Stimulated activated CD4-positive, alpha-beta T cell treated with anti-CD3 and anti-CD28 coated beads, Interleukin-1b, Interleukin-23, amount 100 ng/mL, for 1 hour (primary cell): ENCODE measurements at places on chromosomes 13 and 19.

GRCh38 chr13:112617754-112618375 lies 29.9 kb upstream of the TUBGCP3 start:
- DNase-seq: no peak

DNA sequence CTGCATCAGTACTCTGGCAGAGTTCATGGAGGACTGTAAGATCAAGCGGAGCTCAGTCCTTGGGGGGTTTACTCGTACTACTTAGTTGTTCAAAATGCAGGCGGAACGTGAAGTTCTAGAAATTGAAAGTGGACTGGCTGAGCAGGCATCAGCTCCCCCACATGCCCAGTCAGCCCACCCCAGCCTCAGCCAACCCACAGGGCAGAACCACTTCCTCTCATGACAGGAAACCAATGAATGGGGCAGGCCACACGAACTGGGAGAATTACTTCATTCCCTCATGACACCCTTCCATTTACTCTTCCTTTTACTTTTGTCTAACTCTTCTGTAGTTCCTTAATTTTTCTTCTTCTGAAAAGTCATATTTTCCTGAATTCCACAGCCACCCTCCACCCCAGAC lies 71.9 kb downstream of the FLT1 start:
- DNase-seq: no peak

GRCh38 chr13:44576351-44577235 lies 463 bp upstream of the TSC22D1 start:
- DNase-seq: peak; percentile 24

GRCh38 chr13:44092078-44092970 lies 212.6 kb downstream of the LACC1 start:
- DNase-seq: no peak

DNA sequence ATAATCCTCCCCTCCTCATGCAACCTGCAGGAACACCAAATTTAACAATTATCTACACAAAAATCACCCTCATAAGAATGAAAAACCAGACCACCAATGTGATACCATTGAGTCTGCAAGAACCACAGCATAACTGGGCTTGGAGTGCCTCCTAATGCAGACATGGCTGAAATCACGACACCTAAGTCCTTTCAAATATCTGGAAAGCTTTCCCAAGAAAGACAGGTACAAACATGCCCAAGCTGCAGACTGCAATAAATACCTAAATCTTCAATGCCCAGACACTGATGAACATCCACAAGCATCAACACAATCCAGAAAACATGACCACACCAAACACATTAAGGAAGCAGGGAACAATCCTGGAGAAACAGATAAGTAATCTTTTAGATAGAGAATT lies 417.1 kb downstream of the LMO7 start:
- no peak for DNase-seq

- DNase-seq: no peak
Measured at GRCh38 chr19:29510701-29511265, 15.0 kb upstream of the VSTM2B start.

DNA sequence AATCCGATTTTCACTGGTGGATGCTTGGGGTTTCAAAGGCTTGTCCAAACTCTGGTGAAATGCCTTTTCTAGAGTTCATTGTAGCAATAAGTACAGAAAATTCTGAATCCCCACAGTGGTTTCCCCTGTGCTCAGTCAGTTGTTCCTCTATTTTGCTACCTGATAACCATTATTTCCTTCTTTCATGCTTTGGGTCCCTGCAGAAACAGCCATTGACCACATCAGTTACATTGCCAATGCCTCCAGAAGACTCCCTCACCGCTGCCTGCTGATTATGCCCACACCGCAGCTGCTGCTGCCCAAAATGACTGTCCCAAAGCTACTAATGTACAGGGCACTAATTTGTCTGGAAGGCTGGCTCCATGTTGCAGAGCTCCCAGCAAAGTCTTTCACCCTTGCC lies 517.3 kb downstream of the KLF12 start:
- DNase-seq: no peak

DNA sequence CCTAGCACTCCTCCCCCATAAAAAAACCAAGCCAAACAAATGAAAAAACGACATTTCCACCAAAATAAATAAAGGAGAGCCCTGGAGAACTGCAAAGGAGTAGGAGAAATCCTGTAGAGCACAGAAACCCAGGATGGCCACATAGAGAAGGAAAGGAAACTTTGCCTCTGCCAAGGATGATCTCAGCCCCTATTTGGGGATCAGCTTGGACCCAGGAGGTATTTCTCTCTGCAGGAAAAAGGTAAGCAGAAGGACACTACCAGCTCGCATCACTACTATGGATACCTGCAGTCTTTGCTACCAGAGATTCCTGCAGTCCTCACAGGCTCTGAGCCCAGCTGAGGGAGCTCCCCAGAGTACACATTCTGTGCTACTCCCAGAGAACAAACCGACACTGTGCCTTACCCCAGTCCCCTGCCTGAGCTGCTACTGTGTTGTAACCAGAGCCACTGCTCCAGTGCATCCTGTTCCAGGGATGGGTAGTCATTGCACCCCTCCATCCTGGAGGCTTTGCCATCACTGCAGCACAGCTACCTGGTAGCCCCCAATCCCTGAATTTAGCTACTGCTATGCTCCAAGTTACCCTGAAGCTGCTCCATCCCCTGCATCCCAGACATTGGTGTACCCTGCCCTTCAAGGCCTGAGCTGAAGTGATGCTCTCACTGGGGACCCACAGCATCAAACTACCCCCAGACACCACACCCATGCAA lies 41.7 kb downstream of the VWA8 start:
- no peak for DNase-seq

GRCh38 chr13:46679369-46680120 lies 117.4 kb downstream of the ESD start:
- DNase-seq: no peak

GRCh38 chr13:48178126-48178525 lies 54.9 kb upstream of the ITM2B start:
- no peak for DNase-seq

- DNase-seq: no peak
Measured at GRCh38 chr19:36573895-36574720, 1.0 kb upstream of the ZNF529 start.

DNA sequence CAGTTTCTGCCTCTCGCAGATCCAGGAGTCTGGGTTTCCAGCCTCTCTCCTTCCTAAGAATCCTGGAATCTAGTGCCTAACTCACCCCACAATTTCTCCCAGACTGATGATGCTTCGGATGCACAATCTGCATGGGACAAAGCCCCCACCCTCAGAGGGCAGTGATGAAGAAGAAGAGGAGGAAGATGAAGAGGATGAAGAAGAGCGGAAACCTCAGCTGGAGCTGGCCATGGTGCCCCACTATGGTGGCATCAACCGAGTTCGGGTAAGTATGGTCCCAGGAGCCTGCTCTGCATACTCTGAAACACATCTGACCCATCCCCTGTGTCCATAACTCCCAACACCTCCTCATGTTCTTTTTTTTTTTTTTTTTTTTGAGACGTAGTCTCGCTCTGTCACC lies 796 bp downstream of the GRWD1 start:
- no peak for DNase-seq

DNA sequence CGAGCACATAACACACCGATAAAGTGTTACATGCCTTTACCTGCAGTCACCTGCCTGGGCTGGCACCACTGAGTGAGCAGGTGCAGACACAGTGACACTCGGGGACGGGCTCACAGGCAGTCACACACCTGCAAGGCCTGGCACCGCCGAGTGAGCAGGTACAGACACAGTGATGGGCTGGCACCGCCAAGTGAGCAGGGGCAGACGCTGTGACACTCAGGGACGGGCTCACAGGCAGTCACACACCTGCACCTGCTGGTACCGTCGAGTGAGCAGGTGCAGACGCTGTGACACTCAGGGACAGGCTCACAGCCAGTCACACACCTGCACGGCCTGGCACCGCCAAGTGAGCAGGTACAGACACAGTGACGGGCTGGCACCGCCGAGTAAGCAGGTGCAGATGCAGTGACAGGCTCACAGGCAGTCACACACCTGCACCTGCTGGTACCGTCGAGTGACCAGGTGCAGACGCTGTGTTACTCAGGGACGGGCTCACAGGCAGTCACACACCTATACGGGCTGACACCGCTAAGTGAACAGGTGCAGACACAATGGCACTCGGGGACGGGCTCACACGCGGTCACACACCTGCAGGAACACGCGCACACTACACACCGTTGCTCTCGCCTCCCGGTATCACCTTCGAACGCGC lies 470 bp downstream of the ZNF835 start:
- no peak for DNase-seq

DNA sequence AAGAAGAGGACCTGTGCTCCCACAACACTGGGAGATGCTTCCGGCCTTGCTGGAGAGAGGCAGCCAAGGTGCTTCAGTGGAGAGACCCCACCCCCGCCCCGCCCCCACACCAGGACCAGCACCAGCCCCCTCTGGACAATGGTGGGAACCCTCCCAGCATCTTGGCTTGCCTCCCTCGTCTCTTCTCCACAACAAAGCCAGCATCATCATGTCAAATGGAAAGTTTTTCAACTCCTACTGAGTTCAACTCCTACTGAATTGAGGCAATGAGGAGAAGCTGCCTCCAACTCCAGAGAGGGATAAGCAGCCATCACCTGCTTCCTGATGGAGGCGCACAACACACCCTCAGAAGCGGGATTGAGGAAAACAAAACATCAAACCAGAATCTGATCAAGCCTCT lies 12.8 kb downstream of the DEDD2 start:
- no peak for DNase-seq

DNA sequence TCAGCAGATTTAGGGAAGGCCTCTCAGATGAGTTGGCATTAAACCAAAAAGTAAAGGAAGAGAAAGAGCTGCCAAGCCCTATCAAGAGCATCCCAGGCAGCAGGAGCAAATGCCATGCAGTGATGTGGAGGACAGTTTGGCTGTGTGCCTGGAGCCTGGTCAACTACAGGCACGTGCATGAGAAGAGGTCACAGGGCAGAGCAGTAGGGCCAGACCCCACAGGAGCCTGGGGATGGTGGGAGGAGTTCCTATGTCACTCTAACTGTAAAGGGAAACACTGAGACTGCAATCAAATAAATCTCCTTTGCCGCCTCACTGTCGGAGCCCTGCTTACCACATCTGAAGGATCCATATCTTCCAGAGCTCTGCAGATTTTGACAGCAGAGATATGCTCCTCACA lies 240.5 kb downstream of the ENOX1 start:
- no peak for DNase-seq

DNA sequence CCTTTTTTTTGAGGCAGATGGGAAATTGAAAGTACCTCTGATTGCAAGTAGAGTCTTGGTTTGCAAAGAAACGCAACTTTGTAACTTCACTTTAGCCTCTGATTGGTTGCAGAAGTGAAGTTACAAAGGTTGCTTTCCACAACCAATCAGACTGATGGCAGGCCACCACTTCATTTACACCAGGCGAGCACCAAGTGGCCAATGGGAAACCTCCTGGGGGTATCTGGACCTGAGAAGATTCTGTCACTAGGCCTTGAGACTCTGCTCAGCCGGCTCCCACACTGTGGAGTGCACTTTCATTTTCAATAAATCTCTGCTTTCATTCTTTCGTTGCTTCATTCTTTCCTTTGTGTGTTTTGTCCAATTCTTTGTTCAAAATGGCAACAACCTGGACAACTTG lies 19.1 kb downstream of the PEPD start:
- DNase-seq: no peak

DNA sequence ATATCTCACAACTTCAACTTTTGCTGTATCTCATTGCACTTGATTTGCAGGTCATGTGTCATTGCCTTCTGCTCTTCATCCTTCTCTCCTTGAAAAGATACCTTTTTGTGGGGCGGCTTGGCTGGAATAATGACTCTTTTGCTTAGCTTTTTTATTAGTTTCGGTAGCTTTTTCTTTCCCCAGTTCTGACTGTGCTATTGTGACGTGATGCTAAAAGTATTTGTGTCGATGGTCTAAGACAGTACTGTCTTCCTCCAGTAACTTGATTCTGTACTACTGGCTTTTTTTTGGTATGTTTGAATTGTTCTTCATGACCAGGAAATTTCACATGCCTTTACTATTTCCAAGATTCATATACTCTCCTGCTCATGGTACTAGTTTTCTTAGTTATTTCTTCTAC lies 63.1 kb downstream of the SLITRK1 start:
- DNase-seq: no peak

DNA sequence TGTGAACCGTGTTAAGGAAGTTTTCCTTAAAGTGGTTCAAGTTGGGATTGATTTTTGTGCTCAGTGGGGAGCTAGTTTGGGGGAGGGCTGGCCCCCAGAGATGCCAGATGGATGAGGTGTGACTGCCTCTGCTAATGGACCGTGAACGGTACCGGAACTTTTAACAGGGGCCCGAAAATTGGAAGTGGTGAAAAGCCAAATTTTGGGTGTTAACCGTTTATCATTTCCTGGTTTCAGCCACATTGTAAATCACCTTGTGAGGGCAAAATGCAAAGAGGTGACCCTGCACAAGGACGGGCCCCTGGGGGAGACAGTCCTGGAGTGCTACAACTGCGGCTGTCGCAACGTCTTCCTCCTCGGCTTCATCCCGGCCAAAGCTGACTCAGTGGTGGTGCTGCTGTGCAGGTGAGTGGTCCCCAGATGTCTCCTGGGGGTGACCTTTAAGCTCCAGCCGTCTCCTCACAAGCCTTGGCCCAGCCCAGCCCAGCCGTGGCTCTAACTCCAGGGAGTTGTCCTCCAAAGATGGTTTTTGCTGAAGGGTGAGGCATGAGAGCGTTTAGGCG lies 18.2 kb downstream of the UPF1 start:
- no peak for DNase-seq

- DNase-seq: no peak
Measured at GRCh38 chr13:32840989-32841713, 175.1 kb upstream of the KL start.

DNA sequence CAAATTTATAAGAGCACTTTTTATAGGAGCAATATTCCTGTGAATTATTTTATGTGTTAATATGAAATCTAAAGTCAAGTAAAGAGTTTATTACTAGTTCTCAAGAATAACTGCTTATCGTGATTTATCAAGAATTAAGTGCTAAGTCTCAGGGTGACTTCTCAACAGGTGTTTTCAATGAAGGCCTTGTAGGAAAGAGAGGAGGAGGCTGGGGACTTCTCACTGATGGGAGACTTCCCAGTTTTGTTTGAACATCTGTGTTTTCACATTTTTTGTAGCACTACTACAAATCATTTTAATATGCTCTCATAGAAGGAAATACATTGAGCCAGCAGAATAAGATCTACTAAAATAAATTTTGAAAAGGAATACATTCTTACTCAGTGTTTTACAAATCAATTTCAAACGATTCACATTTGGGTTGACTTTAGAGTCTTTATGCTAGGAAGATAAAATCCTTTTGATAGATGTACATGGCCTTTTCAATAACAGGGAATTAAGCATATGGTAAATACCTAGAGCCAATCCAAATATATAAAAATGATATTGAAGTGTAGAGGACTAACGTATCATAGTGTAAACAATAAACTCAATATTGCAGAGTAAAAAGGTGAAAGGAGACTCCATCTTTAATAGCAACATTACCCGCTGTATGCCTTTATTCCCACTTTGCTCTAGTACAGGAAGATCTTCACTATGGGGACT lies 6.8 kb downstream of the PCDH17 start:
- DNase-seq: no peak
